ENCODE measurements at places on chromosomes 12 and 14.

DNA sequence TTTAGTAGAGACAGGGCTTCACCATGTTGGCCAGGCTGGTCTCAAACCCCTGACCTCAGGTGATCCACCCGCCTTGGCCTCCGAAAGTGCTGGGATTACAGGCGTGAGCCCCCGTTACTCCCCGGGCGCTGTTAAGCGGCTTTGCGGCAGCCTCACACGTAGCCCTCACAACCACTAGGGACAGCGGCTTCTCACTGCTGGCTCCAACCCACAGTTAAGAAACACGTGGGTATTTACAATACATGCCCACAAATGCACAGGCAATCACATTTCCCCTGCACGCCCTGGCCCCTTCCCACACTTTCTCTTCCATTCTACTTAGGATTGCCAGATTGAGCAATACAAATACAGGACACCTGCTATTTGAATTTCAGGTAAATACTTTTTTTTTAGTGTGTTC is 37.0 kb upstream of the EIF5 start:
- no peak for DNase-seq

DNA sequence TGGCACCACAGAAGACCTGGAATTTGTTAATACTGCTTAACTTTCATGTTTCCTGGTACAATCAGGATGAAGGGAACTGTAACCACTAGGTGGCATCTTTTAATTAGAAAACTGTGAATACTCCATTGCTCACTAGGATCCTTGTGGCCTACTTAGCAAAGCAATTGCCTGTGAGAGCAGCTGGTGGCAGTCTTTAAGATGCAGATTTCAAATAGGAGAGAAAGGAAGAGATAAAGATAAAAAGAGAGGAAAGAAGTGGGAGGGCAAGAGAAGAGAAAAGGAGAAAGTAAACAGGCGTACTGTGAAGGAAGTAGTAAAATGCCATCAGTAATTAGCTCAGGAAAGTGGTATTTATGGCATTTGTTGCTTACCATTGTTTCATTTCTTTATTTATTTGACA is 114.5 kb downstream of the RAD51B start:
- peak; percentile 40 for DNase-seq

- peak; percentile 35 for DNase-seq
Observed at GRCh38 chr12:10140001-10140400, 10.0 kb upstream of the CLEC7A start.

- DNase-seq, result no peak
Observed at GRCh38 chr14:61589691-61590581, 105.4 kb upstream of the HIF1A start.

GRCh38 chr12:130339951-130340350 is 2.3 kb downstream of the PIWIL1 start:
- no peak for DNase-seq

- no peak for DNase-seq
Observed at GRCh38 chr12:63919756-63920155, 75.3 kb downstream of the SRGAP1 start.

DNA sequence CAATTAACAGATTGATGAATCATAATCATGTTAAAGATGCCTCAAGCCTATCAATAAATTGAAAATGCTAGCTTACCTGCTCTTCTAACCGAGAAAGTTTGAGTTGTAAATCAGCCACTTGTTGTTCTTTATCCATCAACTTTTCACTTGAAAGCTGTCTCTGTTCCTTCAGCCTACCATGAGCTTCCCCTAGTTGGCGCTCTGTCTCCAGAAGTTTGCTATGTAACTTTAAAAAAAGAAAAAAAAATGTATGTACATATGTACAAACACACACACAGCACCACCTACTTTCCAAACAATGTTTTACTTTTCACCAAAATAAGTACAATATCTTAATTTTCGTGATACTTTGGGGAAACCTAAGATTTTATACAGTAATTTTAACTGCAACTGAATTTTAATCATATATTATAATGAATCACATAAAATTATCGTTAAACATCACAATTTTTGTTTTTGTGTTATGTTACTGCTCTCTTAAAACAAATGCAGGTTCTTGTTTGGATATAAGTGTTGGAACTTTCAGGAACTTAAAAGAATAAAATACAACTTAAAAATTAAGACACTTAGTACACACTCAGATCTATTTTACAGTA is 101.2 kb downstream of the EEA1 start:
- DNase-seq, result peak; percentile 46

DNA sequence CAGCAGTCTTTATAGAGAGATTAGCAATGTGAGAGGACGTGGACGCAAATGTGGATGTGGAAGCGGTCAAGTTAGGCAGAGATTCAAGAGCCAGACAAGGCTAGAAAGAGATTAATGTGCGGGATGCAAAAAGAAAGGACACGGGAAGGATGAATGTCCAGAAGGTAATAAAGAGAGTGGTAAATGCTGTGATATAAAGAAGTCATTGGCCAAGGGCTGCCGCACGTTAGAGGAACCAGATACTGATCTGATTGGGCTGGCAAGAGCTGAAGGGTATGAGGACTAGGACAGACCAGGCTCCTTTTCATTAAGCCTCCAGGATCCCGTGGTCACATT is 59.5 kb downstream of the DHRS2 start:
- no peak for DNase-seq

DNA sequence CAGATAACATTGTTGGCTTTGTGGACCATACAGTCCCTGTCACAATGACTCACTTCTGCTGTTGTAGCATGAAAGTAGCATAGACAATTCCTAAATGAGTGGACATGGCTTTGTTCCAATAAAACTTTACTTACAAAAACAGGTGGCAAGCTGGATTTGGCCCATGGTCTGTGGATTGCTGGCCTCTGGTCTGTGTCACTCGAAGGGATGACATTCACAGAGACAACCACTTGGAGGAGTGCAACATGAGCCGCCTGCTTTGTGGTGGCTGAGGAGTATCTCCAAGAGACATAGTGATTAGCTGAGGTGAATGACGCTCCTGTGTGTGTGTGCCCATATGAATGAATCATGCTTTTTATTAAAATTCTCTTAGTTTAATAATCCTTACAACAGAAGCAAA is 81.3 kb upstream of the NRXN3 start:
- no peak for DNase-seq

DNA sequence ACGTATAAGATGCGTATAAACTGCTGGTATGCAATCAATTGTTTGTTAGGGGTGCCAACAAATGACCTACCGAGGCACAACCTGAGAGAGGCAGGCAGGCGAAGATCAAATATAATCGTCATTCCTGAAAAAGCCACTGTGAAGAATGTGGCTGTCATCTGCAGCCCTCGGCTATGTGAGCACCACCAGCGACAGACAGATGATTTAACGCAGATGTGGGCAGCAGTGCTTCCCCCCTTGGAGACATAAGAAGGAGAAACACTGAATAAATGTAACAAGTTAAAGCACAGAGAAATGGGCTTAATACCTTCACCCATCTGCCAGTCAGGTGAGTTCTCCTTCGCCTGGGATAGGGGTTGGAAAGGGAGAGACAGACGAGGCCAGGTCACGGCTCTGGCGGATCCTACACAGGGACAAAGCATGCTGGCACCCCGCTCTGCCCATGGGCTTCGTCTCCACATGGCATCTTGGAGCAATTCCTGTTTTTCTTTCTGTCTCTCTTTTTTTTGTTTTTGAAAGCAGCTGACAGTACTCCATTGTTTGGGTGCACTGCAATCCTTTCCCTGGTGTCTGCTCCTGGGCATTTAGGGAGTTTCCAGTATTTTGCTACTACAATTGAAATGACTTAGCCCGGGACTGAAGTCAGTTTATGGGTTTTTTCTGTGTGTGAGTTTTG is 28.1 kb downstream of the TNFAIP2 start:
- no peak for DNase-seq

GRCh38 chr12:12819221-12819620 is 6.1 kb downstream of the DDX47 start:
- no peak for DNase-seq

GRCh38 chr14:51328064-51328771 is 88.2 kb downstream of the TMX1 start:
- DNase-seq, result no peak

GRCh38 chr12:107488666-107489065 is 196.9 kb upstream of the PWP1 start:
- no peak for DNase-seq

DNA sequence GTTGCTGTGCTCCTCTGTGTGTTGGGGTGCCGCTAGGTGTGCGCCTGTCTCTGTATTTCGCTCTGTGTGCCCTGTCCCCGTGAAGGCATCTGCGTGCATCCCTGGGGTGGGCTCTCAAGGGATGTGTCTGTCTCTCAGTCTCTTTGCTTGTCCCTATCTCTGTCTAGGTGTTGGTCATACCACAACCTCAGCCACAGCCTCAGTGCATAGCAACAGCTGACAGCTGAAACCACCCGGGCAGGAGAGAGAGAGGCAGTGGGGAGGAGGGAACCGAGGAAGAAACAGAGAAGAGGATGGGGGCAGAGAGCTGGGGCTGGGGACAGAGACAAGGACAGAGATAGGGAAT is 953 bp upstream of the NXPH4 start:
- DNase-seq, result peak; percentile 68

DNA sequence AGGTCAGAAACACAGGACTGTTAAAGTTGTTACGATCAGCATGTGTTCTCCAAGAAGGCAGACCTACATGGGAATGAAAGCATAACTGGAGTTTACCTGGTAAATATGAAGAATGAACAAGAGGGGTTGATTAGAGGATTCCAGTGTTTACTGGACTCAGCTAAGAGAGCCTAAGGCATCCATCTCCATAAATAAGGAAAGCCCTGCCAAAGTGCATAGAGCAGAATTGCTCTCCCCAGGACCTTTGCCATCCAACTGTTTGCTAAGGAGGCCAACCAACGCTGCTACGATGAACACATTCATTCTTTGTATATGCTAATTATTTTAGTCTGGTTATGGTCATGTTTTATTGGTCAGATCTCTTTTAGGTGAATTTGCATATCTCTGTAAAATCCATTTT is 17.1 kb upstream of the PAWR start:
- no peak for DNase-seq

DNA sequence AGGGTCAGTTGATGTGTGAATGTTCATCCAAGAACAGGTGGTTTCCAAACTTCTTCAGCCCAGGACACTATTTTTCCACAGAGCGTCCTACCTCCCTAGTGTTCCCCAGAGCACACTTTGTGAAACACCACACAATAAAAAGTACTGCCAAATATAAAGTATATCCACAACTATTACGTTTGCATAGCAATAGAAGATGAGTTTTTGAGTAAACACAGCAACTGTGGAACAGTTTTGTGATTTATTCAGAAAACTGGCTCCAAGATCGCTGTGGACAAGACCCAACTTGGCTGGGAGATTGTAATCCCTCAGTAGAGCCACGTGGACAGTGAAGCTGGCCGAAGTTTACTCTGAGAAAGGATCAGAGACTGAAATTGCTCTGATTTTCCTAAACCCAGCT is 14.5 kb upstream of the MAP1LC3B2 start:
- DNase-seq, result no peak

DNA sequence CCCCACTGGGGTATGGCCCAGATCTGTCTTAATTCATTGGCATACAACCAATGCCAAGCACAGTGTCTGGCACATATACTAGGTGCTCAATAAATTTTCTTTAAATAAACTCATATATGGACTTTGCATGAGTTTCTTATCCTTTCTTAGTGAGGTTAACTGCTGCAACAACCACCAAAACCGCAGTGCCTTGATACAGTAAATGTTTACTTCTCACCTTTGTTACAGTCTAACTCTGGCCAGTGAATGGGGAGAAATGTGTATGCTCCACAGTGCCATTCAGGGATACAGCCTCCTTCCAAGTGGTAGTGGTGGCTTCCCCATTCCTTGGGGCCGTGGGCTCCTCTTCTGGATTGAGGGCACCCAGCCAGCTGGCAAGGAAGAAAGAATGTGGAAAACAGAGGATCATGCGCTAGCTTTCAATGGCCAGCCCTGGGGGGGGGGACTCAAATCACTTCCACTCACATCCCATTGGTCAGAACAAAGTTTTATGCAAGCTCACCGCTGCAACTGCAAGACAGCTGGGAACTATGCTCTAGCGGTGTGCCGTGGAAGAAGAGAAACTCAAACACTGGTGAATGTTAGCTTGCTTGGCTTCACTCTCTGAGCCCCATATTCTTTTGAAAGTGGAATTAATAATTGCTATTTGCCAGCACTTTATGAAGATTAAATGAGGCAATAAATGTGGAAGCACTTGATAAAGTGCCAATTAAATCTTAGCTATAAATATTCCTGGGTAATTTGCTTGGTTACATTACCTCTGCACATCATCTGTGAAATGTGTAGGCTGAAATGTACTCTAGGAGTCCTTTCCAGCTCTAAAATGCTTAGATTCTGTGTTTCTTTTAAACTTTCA is 51.0 kb upstream of the SOCS2 start:
- DNase-seq, result no peak

DNA sequence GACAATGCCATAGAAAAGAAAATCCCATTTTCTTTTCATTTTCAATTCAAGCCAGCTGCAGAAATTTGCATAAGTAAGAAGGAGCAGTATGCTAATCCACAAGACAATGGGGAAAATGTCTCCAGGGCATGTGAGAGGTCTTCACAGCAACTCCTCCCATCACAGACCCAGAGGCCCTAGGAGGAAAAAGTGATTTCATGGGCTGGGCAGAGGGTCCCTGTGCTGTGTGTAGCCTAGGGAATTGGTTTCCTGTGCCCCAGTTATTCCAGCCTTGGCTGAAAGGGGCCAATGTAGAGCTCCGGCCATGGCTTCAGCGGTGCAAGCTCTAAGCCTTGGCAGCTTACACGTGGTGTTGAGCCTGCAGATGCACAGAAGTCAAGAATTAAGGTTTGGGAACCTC is 211.4 kb downstream of the CCDC59 start:
- no peak for DNase-seq

DNA sequence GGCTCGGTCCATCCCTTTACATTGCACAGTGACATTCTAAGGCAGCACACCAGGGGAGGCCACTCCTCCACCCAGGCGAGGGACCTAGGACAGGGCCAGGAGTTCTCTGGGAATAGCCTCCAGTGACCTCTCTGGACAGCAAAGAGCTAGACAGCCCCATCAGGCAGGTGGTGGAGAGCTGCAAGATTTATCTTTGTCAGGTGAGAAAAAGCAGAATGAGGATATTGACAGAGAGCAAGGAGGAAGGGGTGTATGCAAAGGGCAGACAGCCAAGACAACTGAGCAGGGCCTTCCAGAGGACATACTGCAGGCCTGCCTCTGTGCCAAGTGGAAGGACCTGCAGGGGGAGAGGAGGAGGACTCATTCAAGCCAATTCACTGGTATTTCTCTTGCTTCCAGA is 112.4 kb upstream of the MAX start:
- DNase-seq, result no peak

GRCh38 chr12:50597200-50598195 is 92.7 kb downstream of the DIP2B start:
- peak; percentile 69 for DNase-seq

GRCh38 chr12:89695100-89695499 is 13.5 kb downstream of the ATP2B1 start:
- no peak for DNase-seq

- DNase-seq, result peak; percentile 26
Observed at GRCh38 chr14:70086685-70087379, 101.9 kb downstream of the SLC8A3 start.

Data from GM10248 (cell line).